ENCODE measurements at places on chromosomes 11 and 22.

DNA sequence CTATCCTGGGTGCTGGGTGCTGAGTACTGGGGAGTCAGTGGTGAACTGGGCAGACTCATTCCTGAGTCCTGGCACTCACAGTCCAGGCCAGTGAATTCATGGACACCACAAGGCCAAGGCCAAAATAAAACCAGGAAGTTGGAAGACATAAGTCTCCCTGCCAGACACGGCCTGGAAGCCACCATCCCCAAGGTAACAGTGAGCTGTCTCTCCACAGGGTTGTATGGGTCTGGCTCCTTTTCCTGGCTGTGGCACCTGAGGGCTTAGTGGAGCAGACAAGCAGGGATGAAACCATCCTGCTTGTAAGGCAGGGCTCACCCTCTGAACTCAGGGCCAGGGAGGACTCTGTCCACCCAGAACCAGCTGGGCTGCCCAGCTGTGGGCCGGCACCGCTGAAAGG is 54.7 kb upstream of the ALX4 start:
- no peak for DNase-seq

GRCh38 chr11:40722179-40722795 is 737.2 kb downstream of the LRRC4C start:
- DNase-seq = no peak

DNA sequence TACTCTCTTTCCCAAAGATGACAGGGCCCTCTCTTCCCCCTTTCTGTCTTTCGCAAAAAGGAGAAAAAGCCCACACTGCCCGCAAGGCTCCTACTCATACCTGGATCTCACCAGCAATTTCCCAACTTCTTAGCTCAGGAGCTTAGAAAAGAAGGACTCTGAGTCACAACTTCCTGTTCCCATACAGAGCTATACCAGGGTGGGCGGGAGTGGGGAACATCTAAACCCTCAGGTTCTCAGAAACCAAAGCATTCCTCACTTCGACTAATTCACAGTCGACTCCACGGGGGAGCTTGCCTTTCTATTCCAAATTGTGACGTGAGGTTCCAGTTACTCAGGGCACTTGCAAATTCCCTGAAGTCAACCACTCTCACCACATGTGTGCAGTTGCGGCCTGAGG is 61.9 kb downstream of the MTNR1B start:
- no peak for DNase-seq

GRCh38 chr22:36182056-36182455 is 19.6 kb downstream of the APOL4 start:
- no peak for DNase-seq

DNA sequence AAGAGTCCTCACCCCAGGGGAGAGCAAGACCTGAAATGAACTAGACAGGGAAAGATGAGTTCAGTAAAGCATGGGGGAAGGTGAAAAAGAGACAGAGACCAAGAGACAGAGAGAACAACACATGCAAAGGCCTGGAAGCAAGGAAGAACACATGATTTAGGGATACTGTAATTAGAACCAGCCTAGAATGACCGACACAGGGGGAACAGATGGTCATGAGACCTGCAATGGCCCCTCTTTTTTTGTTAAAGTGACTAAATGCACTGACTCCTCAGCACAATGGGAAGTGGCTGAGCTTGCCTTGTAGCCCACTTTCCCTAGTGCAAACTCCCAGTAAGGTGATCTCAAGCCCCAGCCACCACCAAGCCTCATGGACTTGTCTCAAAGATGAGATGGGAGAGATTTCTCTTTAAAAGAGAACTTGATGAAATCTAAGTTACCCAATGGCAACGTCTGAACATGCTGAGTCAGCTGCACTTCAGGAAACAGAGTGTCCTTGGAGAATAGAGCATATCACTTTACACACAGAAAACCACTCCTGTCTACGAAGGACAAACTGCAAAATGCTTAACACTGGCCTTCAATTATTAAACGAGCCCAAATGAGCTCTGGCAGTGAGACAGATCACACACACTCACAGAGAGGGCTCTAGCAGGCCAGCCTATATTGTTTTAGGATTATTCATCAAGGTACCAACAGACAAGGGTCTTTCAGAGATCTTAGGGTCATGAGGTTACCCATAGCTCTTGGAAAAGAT is 91.0 kb downstream of the SERGEF start:
- no peak for DNase-seq

- DNase-seq = no peak
These were observed 7.9 kb upstream of the ETS1 start for GRCh38 chr11:128595221-128595620.

DNA sequence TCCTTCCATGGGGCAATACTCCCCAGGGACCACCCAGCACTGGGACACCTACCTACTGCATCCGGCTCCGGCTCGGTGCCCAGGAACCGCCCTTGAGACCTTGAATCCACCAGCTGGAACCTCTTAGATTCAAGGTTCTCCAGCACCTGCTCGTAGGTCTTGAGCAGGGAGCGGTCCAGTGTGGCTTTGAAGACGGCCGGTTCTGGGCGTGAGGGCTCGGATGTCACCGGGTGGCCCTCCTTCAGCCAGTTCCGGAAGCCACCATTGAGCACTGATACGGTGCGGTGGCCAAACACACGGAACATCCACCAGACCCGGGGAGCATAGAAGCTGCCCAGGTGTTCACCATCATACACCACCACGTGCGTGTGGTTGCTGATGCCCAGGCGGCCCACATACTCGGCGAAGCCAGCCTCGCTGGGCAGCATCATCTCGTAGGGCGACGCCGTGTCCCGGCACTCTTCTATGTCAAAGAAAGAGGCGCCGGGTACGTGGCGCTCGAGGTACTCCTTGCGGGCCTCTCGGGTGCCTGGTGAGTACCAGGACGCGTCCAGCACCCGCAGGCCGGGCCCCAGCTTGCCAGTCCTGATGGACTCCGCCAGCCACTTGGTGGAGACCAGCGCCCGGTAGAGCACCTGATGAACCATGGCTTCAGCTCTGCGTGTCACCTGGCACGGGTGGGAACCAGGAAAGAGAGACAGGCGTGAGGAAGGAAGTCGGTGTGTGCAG is 997 bp downstream of the TST start:
- DNase-seq = no peak

- DNase-seq = no peak
These were observed 53.9 kb downstream of the MSANTD4 start for GRCh38 chr11:105968021-105968697.

- no peak for DNase-seq
These were observed 29.8 kb downstream of the WNT11 start for GRCh38 chr11:76176463-76176862.

GRCh38 chr11:60818057-60818456 is 23.9 kb upstream of the CCDC86 start:
- no peak for DNase-seq

- no peak for DNase-seq
These were observed 118.6 kb downstream of the KCNQ1 start for GRCh38 chr11:2563213-2564007.

DNA sequence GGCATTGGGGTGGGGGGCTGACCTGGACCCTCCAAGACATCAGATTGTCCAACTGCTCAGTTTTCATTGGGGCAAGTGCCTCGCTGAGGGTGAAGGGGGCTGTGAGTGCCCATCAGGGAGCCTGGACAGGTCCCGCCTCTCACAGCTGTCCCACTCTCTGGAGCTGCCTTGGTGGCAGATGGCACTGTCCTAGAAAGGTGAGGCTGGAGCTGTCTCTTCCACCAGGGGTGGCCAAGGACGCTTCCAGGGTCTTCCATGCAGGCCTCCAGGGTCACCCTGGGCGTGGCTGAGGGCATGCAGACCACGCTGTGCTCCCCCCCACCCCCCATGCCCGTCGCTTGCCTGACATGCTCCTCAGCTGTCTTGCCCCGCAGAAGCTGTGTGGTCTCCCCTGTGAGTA is 53.5 kb upstream of the CCDC188 start:
- DNase-seq = no peak

DNA sequence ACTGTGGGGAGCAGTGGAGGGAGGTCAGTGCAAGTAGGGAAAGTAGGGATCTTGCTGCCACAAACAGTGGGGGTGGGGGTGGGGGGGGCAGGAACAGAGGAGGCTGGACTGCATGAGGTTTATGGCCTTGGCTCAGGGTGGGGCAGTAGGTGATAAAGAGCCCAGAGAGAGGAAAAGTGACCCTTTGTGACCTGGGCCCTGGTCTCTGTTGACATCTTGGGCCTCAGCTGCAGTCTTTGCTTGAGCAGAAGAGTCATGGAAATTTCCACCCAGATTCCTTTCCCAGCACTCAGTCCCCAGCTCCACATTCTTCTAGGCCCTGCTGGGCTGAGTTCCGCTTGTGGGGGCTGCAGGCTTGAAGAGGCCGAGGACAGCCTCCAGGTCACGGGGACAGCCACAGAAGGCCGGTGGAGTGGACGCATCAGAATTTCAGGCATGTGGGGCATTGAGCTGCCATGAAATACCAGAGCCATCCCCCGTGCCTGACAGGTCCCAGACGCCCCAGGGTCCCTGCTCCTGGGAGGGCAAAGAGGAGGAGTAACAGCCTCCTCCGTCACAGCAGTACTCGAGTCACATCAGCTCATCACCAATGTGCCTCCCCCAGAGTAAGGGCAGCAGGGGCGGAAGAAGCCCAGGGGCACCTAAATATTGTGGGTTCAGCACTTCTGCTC is 9.7 kb upstream of the MALAT1 start:
- no peak for DNase-seq

DNA sequence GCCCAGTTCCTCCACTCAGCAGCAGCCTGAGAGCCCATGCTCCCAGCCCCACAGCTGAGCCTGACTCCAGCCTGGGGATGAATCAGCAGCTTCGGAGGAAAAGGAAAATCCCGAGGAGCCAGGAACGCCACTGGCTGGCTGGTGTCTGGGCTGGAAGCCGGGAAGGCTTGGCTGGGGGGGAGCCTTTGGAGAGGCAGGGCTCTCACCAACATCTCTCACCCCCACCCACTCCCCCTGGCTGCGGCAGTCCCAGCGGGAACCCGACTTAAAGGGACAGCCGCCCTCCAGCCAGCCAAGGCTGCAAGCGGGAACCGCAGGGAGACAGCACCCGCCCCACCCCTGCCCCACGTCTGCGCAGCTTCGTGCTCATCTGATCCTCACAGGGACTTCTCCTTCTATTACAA is 28.4 kb downstream of the KIAA0930 start:
- DNase-seq = no peak

GRCh38 chr22:24413736-24414385 is 13.5 kb upstream of the ADORA2A start:
- no peak for DNase-seq

- DNase-seq = no peak
These were observed 20.5 kb downstream of the CHORDC1 start for GRCh38 chr11:90202342-90202741.

GRCh38 chr11:44229098-44229497 is 80.8 kb downstream of the ALX4 start:
- DNase-seq = no peak

- DNase-seq = no peak
These were observed 11.9 kb downstream of the UBE2L3 start for GRCh38 chr22:21579474-21579851.

- DNase-seq = no peak
These were observed 11.4 kb downstream of the PRR14L start for GRCh38 chr22:31738566-31738965.

- no peak for DNase-seq
These were observed 11.3 kb upstream of the GDPD5 start for GRCh38 chr11:75536786-75537641.
